ENCODE measurements at places on chromosomes 12 and 14.

DNA sequence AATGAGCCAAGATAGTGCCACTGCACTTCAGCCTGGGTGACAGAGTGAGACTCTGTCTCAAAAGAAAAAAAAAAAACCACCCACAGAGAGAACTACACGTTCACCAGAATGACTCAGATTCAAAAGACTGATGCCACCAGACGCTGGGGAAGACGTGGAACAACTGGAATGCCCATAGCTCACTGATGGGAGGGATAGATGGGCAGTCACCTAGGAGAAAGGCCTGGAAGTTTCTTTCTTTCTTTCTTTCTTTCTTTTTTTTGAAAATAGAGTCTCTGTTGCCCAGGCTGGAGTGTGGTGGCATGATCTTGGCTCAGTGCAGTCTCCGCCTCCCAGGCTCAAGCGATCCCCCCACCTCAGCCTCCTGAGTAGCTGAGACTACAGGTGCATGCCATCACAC lies 10.0 kb upstream of the KLC1 start:
- DNase-seq: no peak

DNA sequence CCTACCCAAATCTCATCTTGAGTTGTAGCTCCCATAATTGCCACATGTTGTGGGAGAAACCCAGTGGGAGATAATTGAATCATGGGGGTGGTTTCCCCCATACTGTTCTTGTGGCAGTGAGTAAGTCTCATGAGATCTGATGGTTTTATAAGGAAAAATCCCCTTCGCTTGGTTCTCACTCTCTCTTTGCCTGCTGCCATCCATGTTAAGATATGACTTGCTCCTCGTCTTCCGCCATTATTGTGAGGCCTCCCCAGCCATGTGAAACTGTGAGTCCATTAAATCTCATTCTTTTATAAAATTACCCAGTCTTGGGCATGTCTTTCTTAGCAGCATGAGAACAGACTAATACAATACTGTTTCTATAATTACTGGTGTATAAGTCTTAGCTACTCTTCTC lies 6.5 kb upstream of the BCAT1 start:
- DNase-seq: no peak

DNA sequence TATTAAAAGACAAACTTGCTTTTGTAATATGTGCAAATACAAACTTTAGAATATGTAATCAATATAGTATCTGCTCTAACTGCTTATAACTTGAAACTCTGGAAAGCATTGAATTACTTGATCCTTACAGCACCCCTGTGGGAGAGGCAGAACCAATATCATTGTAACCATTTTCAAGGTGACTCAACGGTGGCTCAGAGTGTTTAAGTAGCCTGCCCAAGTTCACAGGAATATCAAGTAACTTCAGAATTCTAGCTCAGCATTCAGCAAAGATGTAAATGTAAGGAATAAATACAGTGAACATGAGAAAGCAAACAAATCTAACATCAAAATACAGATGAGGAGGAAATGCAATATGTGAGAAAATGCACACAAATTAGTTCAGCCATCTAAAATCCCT lies 264.6 kb downstream of the NELL2 start:
- no peak for DNase-seq

GRCh38 chr12:107864235-107864634 lies 89.7 kb downstream of the ASCL4 start:
- DNase-seq: no peak

DNA sequence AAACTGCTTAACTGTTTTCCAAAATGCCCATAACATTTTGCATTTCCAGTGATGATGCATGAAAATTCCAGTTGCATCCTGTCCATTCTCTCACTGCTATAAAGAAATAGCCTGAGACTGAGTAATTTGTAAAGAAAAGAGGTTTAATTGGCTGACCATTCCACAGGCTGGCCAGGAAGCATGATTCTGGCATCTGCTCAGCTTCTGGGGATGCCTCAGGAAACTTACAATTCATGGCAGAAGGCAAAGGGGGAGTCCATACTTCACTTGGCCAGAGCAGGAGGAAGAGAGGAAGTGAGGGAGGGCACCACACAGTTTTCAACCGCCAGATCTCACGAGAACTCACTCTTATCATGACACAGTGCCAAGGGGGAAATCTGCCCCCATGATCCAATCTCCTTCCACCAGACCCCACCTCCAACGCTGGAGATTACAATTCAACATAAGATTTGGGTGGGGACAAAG lies 18.2 kb upstream of the CLEC2D start:
- DNase-seq: no peak

DNA sequence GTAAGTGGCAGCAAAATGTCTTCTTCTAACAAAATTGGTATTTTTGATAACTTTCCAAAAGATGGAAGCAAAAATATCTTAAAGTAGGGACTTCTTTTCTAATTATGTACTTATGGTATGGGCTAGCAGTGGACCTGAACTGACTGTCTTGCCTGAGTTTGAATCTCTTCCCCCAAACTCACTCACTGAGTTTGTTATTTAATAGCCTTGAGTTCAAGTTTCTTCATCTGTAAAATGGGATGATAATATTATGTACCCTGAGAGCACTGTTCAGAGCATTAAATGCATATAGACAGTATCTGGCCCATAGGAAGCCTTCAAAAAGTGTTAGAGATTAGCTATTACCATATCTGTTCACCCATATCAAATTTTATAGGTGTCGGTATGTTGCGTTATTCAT lies 210.4 kb upstream of the NUDT4 start:
- DNase-seq: no peak

DNA sequence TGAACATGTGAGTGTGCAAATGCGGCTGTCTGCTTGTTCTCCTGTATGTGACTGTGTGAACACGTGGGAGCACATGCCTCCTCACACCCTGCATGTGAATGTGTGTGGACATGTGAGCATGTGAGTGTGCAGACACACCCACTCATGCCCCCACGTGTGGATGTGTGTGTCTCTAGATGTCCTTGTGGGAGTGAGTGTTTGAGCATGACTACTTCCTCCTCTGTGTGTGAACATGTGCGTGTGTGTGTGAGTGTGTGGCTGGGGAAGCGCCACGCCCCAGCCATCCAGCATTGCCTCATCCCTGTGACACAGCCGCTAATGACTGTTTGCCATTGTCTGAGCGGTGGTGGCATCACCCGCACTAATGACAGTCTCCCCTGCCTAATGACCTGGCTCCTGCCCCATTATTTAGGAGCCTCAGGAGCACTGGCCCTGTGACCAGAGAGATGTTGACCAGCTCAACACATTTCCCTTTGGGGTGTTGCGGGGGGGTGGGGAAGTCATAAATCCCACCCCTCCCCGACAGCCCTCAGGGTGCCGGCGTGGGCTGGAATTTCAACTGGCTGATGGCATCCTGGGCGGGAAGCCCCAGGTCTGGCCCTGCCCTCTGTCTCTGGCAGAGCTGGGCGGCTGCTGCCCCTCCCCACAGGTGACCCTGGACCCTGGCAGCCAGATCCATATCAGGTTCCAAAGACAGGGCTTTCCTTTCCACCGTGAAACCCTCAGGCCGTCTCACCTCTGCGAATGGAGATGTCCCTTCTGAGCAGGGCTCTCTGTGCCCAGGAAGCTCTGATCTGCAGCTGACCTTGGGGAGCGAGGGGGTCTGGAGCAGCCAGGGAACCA lies 11.5 kb upstream of the KRT80 start:
- no peak for DNase-seq

DNA sequence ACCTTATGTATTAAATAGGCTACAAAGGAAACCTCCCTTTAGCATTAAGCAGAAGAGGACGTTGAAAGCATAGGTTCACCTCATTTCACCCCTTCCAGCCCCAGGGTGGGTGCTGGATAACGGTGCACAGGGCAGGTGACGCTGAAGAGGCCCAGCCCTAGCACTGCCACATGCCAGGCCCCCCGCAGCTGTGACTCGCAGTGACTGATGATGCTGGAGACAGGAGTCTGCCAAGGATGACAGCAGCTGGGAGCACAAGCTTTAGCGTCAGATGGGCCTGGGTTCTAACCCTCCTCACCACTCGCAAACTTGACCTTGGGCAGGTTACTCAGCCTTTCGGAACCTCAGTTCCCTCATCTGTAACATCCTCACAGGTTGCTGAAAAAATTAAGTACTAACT lies 76.7 kb downstream of the TBK1 start:
- DNase-seq: no peak

DNA sequence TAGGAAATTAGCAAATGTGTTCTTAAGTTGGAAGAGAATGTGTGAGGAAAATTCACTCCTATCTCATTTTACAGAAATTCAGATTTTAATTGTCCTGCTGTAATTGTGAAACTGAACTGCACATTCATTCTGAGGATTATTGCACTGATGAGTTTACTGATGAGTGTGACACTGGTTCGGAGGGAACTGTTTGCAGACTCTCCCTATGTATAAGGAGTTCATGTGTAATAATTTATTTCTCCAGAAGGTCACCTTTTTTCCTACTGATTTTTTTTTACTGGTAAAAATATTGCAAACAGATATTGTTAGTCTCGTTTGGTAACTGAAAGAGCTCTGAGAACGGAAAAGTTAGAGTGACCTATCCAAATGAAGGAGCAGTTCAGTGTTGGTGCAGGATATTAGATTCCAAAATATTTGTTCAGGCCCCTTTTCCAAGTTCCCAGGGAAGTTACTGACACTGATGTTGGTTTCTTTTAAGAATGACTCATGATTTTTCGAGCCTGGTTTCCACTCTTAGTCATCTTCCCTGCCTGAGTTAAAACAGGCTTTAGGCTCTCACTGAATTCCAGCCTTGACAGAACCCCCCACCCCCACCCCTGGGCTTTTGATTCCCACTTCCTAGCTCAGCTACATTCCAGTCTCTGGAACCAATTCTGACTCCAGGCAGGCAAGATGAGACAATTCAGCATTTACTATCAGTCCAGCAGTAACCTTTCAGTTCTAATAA lies 18.4 kb downstream of the ANO6 start:
- DNase-seq: no peak

GRCh38 chr14:35034440-35034833 lies 11.6 kb upstream of the FAM177A1 start:
- DNase-seq: no peak

DNA sequence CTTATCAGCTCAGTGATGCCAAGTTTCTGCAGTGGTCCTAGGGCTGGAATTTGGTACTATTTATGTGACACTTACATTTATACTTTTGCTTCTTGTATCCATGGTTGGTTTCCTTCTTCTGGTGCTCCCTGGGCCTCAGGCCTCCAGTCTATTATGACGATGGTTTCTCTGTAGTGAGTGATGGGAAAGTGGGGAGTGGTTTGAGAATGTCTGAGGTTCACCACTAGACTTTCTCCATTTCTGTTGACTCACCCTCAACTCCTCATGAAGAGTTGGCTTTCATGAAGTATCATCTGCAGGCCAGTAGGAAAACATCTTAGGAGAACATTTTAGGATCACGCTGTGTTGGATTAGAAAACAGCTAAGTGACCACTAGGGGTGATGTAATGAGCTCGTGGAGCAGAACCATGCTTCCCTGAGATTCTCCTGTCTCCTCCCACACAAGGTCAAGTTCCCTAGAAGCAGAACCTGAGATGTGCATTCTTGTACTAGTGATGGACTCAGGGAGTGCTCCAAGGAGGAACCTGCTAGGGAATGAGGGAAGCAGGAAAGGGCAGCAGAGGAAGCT lies 32.1 kb downstream of the RPH3A start:
- no peak for DNase-seq

DNA sequence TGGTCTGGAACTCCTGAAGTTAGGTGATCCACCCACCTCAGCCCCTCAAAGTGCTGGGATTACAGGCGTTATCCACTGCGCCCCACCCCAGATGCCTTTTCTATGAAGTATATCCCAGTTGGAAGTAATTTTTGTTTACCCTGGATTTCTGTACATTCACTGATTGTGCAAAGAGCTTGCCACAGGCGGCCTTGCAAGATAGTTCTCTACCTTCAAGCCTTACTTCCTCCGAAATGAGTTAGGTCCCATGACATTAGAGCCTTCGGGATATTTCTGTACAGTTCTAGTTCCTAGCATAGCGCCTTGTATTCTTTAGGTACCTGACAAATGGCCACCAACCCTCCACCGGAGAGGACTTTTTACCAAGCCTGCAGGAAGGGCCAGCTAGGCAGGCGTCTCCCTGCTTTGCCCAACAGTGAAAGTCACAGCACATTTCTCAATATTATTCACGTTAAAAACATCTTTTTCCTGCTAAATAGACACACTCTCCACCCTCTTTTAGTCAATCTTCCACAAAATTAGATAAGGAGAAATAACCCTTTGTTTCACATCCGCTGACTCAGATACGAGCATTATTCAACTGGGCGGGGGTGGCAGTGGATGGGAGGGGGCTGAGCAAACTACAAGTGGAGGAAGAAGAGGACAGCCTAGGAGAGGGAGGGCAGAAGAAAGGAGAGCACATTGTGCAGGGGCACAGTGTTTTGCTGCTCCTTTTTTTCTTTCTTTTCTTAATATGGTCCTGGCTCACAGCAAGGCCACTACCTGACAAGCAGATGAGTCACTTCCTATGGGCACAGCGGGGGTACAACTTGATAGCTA lies 40.0 kb upstream of the CAPRIN2 start:
- no peak for DNase-seq

DNA sequence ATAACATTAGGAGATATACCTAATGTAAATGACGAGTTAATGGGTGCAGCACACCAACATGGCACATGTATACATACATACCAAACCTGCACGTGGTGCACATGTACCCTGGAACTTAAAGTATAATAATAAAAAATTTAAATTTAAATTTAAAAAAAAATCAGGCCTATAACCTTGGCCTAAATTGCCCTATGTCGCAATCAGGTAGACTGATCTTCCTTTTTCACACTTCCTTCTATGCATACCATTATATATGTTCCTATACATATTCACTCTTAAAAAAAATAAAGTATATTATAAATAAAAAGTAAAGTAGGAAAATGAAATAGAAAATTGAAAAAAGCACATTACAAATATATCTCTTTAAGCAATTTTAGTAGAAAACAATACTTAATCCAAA lies 117.7 kb upstream of the GARIN2 start:
- DNase-seq: no peak

DNA sequence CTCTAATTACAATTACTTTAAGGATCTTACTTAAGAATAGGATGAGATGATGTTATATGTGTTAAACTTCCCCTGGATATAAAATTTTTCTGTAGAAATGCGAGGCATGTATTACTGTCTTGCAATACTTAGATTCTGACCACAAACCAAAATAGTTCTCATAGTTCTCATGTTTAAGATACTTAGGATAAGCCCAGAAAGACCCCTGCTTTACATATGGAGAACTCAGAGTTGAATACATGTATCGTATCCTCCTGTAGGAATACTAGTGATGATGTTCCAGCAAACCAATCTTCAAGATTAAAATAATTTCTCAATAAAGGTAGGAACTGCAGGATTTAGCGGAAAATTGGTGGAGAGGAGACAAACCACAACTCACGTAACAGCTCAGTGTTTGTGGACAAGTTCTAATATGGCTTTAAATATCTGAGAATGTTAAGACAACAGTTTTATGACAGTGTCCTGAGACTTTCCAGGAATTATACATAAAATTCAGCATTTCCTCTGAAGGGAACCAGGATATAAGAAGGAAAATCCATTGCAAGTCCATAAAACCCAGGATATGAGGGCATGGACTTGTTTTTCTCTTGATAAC lies 114.7 kb upstream of the CRY1 start:
- no peak for DNase-seq

GRCh38 chr14:94561656-94562010 lies 391 bp downstream of the SERPINA4 start:
- no peak for DNase-seq
